ENCODE measurements at places on chromosomes 13 and 19.

- no peak for DNase-seq
Observed at GRCh38 chr19:33302974-33303790, 848 bp upstream of the CEBPA start.

DNA sequence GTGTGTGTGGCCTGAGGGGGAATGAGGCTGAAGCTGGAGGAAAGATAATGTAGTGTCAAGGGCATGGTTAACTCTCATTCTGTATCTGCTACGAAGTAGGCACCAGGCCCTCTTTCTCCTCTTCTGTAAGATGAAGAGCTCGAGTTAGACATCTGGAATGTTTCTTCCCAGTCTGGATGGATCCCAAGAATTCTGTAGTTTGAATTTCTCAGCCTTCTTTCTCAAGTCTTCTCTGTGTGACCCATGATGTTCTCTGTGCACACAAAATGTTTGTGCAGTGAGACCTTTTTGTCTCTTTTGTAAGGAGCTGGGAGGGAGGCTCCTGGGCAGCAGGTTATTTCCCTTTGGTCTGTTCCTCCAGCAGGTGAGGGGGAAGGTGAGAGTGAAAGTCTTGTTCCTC lies 13.7 kb downstream of the FGF9 start:
- no peak for DNase-seq

- no peak for DNase-seq
Observed at GRCh38 chr13:31088826-31089420, 72.8 kb downstream of the HSPH1 start.

- DNase-seq, result no peak
Observed at GRCh38 chr13:50285283-50285682, 270.0 kb downstream of the KCNRG start.

GRCh38 chr19:49110567-49110966 lies 3.6 kb upstream of the LIN7B start:
- no peak for DNase-seq

DNA sequence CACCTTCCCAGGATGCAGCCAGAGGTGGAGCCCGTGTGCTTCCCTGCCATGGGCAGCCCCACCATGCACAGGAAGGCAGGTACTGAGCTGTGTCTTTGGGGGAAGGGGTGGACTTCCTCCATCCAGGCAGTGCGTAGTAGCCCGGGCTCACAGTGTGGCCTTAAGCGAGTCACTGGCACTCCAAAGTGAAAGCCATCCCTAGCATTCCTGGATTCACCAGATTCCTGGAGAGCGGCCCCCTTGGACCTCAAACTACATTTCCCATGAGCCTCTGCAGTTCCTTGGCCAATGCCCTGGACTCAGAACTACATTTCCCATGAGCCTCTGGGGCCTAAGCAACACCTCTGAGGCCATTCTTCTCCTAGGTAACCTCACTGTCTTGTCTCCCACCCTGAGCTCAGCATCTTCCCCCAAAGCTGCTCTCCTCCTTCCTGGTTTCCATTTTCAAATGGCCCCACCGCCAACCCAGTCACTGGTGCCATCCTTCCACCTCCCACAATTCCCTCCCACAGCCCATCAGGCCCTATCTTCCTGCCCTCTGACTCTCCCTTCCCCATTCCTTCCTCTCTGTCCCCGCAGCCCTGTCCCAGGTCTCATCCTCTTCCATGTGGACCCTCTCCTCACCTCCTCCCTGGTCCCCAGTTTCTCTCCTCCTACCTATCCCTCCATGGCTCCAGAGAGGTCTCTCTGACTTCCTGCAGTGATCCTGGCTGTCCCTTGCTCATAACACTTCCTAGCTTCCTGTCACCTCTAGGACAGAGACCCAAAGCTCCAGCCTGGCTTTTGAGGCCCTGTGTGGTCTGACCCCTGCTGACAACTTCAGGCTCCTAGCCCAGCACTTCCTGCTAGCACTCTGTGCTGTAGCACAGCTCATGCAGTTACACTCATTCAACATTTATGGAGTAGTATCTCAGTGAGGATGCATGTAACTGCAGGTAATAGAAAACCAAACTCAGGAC lies at the start of gene C19orf81:
C19orf81 (plus strand) TSS at position 13 of the 959 bp plus-strand sequence; CDS start at position 13, 0 bp downstream.
- no peak for DNase-seq

GRCh38 chr13:99866781-99867180 lies 104.8 kb downstream of the ZIC5 start:
- no peak for DNase-seq

- DNase-seq, result no peak
Observed at GRCh38 chr13:51659276-51660127, 75.2 kb downstream of the WDFY2 start.

DNA sequence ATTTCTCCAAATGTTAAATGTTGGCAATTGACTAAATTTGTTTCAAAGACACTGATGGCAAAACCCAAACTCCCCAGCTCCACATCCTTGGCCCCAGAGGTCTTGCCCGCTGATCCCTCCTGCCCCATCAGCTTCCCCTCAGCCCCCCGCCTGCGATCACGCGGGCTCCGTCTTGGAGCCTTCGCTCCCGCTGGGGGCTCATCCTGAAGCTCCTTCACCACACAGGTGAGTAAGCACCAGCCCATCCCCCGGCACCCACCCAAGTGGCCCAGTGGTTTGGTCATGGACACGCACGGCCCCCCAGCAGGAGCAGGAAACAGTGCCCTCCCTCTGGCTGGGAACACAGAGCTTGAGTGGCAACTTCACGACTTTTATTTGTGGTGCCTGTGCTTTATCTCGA lies 14.9 kb downstream of the EPS8L1 start:
- DNase-seq, result no peak

DNA sequence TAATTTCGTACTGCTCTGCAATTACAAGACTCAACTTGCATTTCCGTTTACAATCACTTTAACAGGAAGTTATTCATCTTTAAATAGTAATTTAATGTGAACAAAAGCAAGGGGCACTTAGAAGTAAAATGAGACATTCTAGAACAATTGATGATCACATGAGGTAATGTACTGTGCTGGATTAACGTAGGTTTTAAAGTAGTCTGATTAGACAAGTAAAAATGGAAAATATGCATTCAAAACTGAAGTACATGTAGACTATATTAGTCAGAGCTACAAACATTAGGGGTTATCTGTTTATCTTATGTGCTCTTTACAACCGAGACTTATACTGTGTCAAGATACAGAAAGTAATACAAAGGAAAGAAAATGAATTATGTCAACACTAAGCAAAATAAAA lies 1528.0 kb downstream of the SLITRK5 start:
- DNase-seq, result no peak

Measured in stimulated activated CD4-positive, alpha-beta T cell treated with anti-CD3 and anti-CD28 coated beads, Interleukin-1b, Interleukin-23, amount 100 ng/mL, for 4 hours (primary cell).